ENCODE measurements at places on chromosomes 5 and 9.

- DNase-seq: peak; percentile 12
Observed at GRCh38 chr9:115524453-115525059, 406.6 kb upstream of the TNC start.

GRCh38 chr9:103483471-103484096 is 488.5 kb downstream of the CYLC2 start:
- DNase-seq: no peak

GRCh38 chr5:56176155-56176798 is 56.9 kb downstream of the ANKRD55 start:
- no peak for DNase-seq

DNA sequence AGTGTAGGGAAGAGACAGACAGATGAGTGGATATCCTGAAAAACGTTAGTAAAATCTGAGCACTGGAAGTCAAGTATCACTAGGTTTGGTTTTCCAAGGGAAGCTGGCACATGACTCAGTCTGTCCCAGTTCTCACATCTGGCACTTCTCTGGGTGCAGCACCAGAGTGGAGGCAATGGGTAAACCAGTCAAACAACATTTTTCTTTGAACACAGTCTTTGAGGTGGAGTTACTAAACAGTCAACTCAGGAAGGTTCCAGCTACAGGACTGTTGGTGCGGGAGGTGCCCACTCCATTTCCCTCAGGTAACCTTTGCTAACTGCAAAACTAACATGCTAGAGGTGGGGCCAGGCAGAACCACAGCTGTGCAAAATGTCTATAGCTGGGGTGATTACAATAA is 301.4 kb upstream of the RFX3 start:
- no peak for DNase-seq

DNA sequence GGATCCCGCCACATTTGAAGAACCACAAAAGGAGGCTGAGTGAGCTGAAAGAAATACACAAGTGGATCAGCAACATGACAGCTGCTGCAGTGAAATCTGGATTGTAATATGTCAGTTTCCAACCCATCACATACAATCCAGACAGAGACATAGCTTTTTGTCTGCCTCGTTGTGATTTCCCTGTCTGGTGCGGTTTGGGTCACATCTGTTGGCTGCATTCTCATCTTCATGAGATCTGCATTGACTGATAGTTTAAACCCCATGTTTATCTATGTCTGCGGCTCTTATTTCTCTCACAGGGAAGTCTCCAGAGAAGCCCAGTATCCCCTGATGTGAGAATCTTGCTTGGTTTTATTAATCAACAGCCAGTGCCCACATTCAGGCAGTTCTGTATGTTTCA is 403.1 kb upstream of the ZNF608 start:
- DNase-seq: no peak

- no peak for DNase-seq
Observed at GRCh38 chr9:36729906-36730305, 157.2 kb downstream of the MELK start.

- no peak for DNase-seq
Observed at GRCh38 chr5:34488984-34489383, 167.1 kb upstream of the RAI14 start.

- DNase-seq: no peak
Observed at GRCh38 chr9:6584881-6585597, 60.5 kb downstream of the GLDC start.

DNA sequence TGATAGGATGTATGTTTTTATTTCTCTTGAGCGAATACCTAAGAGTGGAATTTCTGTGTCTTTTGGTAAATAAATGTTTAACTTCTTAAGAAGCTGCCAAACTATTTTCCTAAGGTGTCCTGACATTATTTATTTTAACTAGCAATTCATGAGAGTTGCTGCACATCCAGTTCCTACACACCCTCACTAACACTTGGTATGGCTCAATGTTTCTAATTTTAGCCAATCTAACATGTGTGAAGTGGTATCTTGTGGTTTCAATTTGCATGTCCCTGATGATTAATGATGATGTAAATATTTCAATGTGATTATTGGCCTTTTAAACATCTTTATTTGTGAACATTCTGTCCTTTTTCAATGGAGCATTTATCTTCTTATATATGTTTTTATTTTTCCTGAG is 2095.5 kb upstream of the C9orf72 start:
- no peak for DNase-seq

GRCh38 chr9:33107762-33108161 is 31.3 kb upstream of the SMU1 start:
- no peak for DNase-seq

- no peak for DNase-seq
Observed at GRCh38 chr9:18428661-18429060, 45.3 kb upstream of the ADAMTSL1 start.

DNA sequence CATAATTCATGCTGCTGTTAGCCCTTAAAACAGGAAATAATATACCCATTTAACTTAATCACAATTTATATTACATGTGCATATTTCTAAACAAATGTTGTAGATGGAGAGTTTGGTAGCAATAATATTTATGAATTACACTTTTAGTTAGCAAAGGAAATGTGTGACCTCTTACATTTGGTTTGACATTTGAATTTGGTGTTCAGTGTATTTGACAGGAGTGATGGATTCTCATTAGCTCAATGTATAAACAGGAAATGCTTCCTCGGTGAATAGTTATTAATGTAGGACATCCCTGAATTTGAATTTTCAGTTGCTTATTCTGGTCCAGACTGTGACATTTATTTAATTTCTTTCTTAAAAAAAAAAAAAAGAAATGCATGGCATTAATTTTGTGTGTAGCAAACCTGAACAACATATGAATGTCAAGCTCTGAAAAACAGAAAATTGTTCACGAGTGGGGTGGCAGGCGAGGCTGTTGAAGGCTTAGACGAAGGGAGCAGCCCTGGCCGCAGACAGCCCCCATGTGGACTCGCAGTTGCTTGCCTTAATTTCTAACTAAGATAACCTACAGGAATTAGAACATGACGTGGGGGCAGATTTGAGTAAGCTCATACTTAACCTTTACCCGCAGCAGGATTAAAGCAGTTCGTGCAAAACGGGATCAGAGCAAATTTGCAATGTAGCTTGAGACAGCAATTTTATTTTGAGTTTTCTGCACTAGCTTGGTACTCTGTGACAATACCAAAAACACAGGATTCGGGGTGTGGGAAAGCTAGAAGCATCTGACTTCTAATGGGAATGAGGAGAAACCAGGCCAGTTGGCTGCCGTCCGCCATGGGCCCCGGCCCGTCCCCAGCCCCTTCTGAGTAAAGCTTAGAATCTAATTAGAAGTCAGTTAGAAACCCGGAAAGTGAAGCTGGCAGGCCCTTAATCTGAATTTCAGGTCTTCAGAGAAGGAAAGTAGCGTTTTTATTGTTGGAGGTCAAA is 134.3 kb downstream of the MACROH2A1 start:
- DNase-seq: no peak

- no peak for DNase-seq
Observed at GRCh38 chr9:11892401-11892800, 800.8 kb upstream of the TYRP1 start.

- no peak for DNase-seq
Observed at GRCh38 chr9:109022873-109023272, 9.6 kb upstream of the CTNNAL1 start.

DNA sequence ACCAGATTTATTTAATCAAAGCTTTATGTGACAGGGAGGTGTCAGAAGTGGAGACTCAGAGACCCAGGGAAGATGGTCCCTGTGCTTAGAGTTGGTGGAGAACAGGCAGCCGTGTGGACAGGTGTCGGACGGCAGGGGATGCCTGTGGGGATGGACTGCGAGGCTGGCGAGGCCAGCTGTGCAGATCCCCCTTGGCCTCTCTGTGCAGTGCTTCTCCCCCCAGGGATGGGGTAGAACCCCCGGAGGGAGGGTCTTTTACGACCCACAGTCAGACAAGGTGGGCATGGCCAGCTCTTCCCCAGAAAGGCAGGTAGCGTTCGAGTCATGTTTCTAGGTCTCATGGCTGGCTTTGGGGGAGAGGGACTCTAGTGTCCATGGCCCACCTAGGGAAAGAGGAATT is 4.7 kb upstream of the SLC2A6 start:
- no peak for DNase-seq

DNA sequence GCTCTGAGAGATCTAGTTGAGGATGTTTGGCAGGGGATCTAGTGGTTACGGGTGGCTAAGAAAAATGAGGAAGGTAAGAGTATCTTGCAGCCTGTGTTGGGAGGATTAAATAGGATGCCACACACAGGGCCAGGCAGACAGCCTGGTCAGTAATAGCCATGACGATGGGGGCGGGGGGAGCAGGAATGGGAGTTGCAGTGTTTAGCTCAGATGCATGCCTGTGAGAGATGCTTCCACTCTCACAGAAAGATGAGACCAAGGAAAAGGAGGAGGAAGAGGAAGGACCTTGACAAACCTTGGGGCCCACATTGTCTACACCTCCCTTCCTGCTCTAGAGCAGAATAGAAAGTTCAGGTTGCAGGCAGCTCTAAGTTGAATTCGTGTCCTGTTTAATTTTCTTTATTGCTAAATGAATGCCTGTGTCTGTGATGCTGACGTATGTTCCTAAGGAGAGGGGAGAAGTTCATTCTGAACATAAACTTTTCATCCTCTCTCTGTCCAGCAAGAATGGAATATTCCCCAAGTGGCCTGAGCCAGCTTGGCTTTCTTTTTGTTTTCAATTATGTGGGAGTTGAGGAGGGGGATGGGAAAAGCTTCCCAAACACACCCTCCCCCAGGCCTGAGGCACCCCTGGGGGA is 28.7 kb downstream of the TGFBI start:
- DNase-seq: no peak

DNA sequence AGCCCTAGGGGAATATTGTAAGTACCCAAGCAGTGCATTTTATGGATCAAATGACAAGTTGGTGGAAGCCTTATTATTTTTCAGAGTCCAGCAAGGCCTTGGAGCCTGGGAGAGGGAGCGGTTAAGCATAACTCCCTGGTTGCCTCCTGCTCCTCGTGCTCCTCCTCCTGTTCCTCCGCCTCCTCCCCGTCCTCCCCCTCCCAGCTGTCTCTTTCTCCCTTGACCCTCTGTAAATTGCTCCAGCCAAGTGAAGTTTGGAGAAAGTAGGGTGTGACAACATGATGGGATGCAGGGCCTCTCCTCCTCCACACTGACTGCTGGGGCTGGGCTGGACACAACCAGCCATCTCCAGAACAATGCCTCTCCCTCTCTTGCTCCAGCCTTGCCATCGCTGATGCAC is 586.9 kb downstream of the CCDC171 start:
- DNase-seq: no peak

DNA sequence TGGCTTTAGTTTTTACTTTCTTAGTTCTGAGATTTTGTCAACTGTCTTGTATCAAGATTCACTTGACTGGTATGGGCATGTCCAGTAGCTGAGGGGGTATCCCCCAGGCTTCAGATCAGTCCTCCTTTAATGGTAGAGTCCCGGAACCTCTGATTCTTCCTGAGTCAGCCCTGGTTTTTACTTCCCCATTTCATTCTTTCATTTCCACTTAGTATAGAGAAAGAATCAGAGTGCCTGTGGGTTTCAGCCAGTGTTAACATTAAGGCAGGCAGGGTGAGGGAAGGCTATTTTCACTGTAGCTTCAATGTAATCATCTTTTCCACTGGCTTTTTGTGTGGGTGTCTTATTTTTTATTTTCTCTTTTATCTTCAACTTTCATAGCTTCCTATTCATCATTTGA is 8.3 kb upstream of the COMMD10 start:
- DNase-seq: no peak

DNA sequence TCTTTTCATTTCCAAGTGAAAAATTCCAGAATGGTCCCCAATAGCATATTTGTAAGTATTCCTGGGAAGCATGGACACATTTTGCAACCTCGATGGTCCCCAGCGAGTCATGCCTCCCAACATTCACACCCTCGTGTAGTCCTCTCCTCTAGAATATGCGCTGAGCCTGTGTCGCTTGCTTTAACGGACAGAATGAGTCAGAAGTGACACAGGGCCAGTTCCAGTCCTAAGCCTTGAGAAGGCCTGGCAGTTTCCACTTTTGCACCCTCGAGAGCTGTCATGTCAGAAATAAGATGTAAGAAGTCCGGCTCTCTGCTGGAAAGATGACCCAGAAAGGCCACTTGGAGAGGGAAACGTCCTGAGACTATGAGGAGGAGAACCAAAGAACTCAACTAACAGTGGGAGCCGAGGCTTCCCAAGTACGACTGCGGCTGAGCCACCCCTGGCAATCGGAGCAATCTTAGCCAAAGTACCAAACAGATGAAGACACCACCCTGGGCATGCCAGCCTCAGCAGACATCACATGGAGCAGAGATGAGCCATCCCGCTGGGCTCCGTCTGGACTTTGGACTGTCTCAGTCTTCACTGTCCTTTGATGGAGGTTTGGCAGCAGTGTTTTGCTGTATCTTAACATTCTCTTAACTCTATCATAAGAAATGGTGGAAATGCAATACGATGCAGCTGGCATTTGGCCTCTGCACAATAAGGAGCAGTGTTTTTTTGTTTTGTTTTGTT is 42.6 kb upstream of the GFPT2 start:
- no peak for DNase-seq

DNA sequence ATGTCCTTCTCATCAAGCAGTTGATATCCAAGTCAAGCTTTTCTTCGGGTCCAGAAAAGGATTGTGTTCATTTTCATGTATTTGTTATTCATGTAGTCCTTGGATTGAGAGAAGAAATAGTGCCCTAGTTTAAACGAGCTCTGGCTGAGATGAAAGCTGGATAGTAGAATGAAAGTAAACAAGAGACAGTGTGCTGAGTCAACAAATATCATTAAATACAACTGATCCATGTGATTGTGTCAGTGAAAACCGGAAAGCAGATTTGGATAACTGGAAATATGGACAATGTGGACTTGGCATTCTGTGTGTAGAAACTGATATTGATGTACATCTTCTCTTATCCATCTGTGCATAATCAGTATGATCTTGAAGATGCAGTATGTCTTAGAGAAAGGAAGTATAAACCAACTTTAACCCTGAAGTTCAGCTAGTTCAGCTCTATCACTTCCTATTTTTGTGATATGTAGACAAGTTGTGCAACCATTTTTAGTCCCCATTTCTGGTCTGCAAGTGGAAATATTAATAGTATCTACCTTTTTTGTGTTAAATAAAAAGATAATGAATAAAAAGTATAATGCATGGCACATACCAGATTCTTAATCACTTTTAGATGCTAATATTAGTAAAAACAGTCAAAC is 4.4 kb downstream of the MUSK start:
- peak; percentile 8 for DNase-seq

- no peak for DNase-seq
Observed at GRCh38 chr5:142357469-142358090, 32.8 kb upstream of the SPRY4 start.

DNA sequence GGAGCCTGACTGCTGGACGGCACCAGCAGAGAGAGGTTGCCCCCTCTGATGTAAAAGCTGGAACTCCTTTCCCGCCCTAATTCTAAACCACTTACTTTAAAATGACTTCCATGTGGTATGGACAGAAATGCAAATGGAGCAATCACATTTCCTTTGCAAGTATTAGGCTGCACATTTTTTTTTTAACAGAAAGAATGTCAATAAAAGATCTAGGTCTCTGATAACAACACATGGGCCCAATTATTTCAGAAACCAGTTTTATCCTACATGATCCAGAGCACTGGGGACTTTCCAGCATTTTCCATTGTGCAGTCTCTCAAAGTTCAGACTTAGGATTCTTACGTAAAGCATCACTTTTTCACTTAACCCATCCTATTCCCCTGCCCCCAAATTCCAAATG is 203.7 kb downstream of the NXNL2 start:
- DNase-seq: no peak

- no peak for DNase-seq
Observed at GRCh38 chr9:81071108-81071507, 618.2 kb downstream of the TLE1 start.

GRCh38 chr9:92276331-92277032 is 17.0 kb downstream of the IARS1 start:
- no peak for DNase-seq

GRCh38 chr9:5478206-5478605 is 27.9 kb downstream of the CD274 start:
- DNase-seq: no peak

All from NCI-H2029 treated with DMSO at 0.1 percent for 48 hours (cell line).